T follicular helper cell (primary cell): ENCODE measurements at places on chromosomes 2 and 18.

DNA sequence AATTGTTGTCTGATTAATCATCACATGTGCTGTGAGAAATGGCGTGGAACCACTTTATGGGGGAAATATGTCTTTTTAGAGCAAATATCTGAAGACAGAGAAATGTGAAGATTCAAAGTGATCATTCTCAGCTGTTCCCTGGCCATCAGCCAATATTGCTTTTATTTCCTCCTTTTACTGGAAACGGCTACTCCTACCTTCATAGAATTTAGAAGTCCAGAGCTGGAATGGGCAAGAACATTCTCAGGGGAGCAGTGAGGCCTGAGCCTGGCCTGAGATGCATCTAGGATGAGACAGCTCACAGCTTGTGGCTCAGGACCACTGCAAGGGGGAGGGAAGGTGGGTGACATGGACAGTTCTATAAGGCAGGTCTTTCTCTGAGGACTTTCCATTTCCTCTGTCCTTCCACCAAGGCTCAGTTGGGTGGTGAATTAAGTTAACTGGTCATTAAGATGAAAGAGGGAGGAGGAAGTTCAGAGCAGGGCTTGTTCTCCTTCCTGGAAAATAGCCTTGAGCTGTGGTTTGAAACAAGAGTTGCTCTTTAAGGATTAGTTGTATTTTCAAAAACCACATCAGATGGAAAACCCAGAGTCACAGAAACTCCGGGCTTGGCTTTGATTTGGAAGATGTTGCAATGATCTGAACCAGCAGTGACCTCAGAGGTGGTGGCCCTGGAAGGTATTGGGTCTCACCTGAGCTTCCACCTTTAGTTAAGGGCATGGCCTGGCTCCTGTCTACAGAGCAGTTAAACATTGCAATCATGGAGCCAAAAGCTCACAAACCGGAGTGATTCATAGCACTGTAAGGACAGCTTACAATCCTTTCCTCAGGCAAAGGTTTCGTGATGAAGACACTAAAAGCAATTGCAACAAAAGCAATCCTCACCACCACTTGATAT, 144.3 kb downstream of the VAPA start:
- DNase-seq: no peak

- DNase-seq: no peak
These were observed 159.2 kb downstream of the DDX1 start for GRCh38 chr2:15750822-15751329.

DNA sequence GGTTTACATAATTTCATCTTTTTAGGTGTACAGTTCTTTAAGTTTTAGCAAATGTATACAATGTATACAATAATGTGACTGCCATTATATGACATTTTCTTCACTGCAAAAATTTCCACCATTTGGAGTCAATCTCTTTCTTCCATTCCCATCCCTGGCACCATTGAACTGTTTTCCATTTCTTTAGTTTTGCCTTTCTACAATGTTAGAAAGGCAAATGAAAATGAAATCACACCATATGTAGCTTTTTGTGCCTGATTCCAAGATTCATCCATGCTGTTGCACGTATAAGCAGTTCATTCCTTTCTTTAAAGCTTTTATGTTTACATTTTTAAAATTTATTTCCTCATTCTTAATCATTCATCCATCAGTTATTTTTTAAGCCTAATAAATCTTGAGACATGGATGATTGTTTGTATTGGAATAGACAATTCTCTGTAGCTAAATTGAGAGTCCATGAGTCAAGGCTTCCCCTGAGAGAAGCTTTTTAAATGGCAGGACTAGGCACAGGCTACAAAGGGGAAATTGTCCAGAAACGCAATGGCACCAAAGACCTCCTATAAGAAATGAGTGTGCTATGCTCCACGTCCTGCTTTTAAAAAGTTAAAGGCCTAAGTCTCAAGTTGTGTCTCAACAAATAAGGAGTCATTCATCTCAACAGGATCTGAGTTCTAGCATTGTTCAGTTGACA, 8.7 kb upstream of the COL5A2 start:
- no peak for DNase-seq

DNA sequence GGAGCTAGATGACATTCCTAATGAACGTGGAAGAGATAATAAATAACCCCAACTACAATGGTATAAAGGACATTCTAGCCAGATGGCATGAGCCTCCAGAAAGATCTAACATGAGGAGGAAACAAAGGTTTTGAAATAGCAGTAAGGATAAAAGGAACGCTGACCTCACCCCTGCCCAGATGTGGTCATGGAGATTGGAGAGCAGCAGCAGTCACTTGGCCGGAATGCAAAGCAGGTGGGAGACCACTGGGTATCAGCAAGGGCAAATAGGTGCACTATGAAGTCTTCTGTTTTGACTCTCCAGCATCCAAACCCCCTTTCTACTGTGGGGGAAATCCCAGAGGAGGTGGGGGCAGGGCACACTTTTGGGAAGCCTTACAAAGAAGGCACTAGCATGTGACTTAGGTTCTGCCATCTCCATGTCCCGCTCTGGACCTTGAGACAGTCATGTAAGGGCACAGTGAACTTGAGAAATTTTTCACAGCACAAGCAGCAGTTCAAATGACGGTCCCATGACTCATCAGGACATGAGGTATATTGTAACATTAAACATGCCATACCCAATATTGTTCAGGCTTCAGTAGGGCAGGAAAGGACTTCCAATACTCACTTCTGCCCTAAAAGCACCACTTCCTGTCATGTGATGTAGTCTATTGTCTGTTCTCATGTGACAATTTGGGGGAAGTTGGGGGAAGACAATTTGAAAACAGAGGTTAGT, 55.2 kb downstream of the METTL4 start:
- no peak for DNase-seq

GRCh38 chr2:875687-876615, 74.7 kb upstream of the SNTG2 start:
- no peak for DNase-seq

GRCh38 chr2:233764264-233764663, 4.2 kb downstream of the UGT1A1 start:
- DNase-seq: no peak

DNA sequence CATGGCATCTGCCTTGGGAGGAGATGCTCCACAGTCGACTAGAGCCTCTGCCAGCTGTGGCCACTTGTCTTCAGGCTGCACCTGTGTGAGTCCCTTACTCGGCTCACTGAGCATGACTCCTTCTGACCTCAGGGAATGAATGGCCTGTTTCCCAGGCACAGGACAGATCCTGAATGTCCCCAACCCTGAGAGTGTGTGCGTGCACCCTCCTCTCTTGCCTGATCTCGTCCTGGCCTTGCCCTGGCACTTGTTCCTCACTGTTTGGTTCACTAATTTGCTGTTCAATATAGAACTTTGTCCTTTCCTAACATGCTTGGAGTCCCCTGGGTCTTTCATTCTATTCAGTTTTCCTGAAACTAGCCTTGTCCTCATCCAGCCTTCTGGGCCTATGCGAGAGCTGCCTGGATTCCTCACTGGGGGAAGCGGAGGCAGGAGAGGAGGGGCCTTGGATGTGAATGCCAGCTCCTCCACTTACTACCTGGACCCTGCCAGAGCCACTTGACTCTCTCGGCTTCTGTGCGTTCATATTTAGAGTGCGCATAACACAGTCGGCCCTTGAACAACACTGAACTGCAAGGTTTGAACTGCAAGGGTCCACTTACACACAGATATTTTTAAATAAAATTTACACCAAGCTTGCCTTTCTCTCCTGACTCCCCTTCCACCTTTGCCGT, 184.8 kb downstream of the ACKR3 start:
- no peak for DNase-seq

DNA sequence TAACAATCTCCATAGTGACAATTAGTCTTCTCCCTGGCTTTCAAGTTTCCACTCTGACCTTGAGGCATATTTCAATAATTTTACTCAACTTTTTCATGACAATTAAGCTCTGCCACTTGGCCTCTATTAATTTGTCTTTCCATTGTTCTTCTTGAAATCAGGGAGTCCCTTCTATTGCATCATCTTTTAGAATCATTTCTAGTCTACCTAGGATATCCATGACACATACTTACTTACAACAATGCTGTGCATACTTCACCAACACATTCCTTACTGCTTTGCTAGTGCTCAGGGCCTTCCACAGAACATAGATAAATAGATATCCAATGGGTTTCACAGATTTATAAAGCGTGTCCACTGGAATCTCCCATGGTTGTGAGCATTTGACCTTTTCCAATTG, 331.5 kb upstream of the LRP1B start:
- no peak for DNase-seq

GRCh38 chr2:64225491-64225890, 81.3 kb upstream of the PELI1 start:
- no peak for DNase-seq

DNA sequence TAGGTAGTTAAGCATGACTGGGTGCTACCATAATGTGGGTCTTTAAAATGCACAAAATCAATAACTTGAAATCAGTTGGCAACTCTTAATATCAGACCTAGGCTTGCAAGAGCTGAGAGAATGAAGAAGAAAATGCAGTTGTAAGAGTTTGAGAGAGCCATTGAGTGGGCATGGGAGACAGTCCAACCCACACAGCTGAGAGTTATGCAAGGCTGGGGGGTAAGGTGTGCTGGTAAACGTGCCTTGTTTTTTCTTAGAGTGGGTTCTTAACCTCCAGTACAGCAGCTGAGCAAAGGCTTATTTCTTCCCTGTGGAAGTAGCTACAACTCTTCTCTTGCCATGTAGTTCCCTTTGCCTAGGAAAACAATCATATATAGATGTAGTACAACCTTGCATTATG, 20.2 kb upstream of the CCDC178 start:
- no peak for DNase-seq

DNA sequence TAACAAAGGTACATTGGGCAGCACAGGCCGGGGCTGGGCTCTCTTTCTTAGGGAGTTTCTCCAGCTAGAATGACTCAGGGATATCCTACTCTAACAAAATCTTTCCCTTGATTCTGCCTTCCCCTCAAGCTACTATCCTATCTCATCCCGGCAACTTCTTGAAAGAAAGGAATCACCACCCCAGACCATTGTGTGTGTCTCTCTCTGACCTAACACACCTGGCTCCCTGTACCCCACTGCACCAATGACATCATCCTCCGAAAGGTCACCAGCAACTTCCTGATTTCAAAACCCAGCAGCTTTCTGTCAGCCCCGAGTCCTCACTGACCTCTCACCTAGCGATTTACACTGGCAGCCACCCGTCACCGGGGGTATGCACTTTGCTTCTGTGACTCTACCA, 72.1 kb upstream of the MAP4K4 start:
- DNase-seq: no peak

DNA sequence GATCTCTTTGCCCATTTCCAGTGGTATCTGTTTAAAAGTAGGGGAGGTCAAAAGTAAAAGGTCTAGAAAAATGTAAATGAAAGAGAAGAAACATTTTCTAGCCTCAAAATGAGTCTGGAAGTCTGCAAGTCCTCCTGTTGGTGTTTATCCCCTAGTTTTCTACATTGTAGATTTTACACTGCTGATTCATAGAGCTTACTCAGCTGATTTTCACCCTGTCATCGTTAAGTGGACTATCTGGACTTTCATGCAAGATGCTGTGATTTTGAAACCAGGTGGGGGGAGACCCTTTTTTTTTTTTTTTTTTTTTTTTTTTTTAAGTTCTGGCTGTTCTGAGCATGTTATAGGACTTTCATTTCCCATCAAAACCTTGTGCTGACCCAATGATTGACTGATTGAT, 10.3 kb downstream of the HOXD3 start:
- no peak for DNase-seq

DNA sequence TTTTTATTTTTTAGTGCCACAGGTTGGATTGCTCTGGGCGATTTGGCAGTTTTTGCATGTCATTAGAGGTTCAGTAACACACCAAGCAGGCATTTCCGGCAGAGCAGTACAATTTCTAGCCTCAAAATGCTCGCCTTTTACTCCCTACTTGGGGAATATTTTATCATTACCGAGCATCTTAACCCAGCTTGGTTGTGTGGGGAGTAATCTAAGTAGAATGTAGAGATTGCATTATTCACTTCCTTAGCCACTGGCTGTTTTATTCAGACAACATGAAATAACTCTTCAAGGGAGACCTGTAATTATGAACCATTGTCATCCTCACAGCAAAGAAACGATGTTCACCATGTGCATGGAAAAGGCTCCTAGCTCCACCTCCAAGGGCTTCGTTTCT, 13.1 kb downstream of the GRP start:
- no peak for DNase-seq

DNA sequence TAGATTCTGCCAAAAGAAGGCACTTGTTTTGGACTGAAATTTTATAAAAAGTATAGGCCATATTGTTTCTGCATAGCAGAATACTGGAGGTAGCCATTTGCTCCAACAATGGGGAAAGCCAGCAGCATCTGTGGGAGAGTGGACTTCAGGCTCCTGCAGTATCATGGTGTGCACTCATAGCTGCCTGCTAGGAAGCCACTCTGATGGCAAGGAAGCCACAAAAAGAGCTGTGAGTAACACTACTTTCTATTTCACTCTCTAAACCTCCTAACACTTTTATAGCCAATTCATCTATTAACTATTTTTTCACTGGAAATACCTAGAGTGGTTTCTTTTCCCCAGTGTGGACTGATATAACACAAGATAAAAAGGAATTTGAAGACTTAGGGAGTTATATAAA, 144.4 kb upstream of the KCNJ3 start:
- no peak for DNase-seq

GRCh38 chr2:238573916-238574315, 147.2 kb downstream of the ASB1 start:
- DNase-seq: no peak

GRCh38 chr2:53715568-53715967, 52.0 kb upstream of the CHAC2 start:
- no peak for DNase-seq

DNA sequence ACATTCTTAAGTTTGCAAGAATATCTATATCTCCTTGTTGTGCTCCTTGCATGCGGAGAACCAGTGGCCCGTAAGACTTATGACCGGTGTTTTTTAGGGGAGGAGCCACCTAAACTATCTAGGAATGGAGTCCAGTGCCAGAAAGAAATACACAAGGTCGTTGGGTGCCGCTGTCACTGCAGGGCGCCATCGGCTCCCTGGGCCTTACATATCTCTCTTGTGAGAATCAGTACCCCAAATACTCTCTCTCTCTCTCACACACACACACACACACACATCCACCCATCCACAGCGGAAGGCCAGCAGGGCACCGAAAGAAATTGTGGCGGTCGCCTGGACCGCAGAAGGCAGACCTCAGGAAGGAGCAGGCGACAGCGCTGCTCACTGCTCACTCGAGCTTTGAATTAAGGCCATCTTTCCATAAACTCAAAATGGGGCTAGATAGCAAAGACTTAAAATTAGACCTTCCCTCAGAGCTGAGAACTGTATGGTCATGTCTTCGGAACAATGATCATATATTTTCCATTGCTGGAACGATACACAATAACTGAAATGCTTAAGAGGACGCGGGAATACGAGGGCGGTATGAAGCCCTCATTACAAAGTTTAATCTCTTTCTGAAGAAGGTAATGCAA, 10.4 kb downstream of the NR4A2 start:
- no peak for DNase-seq

DNA sequence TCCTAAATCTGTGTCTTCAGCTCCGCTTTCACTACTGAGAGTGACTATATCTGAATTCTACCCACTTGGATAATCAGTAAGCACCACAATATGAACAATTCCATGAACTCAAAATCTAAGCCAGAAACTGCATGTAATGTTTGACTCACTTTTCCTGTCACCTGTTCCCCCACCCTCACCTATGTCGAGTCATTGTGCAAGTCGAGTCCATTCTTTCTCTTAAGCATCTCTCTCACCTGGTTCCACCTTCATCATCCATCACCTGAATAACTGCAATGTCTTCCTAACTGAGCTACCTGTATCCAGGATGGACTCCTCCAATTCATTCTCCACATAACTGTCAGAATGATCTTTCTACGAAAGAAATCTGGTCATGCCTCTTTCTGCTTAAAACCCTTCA, 58.2 kb downstream of the PPP1R1C start:
- DNase-seq: no peak

- DNase-seq: peak; percentile 22
These were observed 1.4 kb downstream of the UBE2F start for GRCh38 chr2:237968048-237968862.
